ENCODE measurements at places on chromosomes 13 and 19. TPM values are rescaled to one million over a fixed set of nuclear protein-coding genes. Genes with fewer than 3 reads are reported as not detected.

- no peak for DNase-seq
Observed at GRCh38 chr13:67481445-67481844, 251.3 kb upstream of the PCDH9 start.

The ENOX1 gene
- 0.18 TPM for total RNA-seq

The IGSF23 gene
- not detected for total RNA-seq

- no peak for DNase-seq
Observed at GRCh38 chr19:23908165-23908564, 6.5 kb upstream of the ZNF726 start.

The RFXAP gene
- 13.5 TPM for total RNA-seq

- DNase-seq = no peak
Observed at GRCh38 chr13:51822106-51822815, 18.3 kb upstream of the DHRS12 start.

DNA sequence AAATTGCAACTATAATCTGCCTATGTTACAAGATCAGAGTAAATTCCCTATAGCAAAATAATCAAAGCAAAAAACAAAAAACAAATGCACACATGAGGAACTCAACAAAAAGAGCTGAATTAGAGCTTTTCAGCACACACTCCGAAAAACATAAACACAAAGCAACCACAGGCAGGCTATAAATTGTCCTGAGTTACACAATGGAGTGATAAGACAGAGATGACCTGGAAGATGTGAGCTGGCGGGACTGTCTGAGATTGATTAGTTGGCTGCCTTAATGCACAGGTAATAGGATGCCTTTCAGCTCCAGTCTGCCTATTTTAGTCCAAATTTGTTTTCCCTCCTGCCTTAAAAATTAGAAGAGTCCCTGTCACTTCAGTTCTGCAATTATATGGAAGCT is 159.0 kb upstream of the FNDC3A start:
- no peak for DNase-seq

GRCh38 chr19:44738603-44739558 is 9.6 kb upstream of the BCL3 start:
- no peak for DNase-seq

GRCh38 chr13:101451641-101452040 is 834 bp upstream of the ITGBL1 start:
- DNase-seq = no peak

- no peak for DNase-seq
Observed at GRCh38 chr19:8612807-8613171, 2.3 kb upstream of the ADAMTS10 start.

DNA sequence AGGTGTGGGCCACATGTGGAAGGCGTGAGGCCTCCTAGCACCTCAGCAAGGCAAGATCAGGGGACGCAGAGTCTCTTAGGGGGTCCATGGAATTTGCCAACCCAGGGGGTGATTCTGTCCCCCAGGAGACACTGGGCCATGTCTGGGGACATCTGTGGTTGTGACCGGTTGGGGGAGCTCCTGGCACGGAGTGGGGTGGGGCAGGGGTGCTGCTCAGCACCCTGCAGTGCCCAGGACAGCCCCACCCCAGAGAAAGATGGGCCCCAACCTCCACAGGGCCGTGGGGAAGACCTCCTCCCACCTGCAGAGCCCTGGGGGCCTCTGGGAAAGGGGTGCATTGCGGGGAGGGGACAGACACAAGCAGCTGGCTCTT is 4.0 kb downstream of the MKNK2 start:
- no peak for DNase-seq

The WTIP gene
- 1.0 TPM for total RNA-seq

The GPR4 gene
- not detected for total RNA-seq
